ENCODE measurements at places on chromosomes 12 and 14. TPM values are rescaled to one million over a fixed set of nuclear protein-coding genes. Genes with fewer than 3 reads are reported as not detected.
A peak's percentile ranks its signal among the peaks of the same experiment; 100 is the strongest.

GRCh38 chr12:64675795-64676194, 65.5 kb downstream of the RASSF3 start:
- DNase-seq = no peak

DNA sequence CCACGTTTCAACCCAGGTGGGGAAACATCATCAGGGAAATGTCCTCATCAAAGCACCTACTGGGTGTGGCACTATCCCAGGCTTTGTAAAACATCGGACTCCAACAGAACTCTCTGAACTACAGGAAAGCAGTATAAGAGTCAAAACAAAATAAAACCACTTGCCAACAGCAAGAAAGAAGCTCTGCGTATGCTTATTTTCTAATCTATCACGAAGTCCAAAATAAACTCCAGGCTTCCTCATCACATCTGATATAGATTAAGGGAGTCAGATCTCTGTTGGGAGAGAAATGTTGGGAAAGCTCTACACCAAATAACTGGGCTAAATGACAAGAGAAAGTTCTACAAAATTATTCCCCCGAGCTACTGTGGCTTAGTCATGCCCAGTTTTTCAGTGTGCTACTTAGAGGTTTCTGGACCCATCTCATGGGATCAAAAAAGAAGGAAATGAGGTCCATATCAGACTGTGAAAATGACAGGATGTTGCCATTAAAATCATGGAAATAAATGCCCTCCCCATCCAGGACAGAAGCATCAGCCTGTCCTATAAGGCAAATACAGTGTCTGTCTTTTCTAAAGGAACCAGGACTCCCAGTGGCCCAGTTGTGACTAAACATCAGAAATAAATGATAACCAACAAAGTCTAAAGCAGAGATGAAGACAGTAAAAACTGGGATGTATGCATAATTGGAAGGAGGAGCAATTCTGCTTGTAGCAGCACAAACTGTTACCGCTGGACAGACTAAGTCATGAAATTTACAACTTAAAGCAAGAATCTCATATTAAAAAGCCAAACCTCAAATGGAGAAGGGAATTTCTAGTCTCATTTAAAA, 149.5 kb downstream of the STXBP6 start:
- DNase-seq = no peak

DNA sequence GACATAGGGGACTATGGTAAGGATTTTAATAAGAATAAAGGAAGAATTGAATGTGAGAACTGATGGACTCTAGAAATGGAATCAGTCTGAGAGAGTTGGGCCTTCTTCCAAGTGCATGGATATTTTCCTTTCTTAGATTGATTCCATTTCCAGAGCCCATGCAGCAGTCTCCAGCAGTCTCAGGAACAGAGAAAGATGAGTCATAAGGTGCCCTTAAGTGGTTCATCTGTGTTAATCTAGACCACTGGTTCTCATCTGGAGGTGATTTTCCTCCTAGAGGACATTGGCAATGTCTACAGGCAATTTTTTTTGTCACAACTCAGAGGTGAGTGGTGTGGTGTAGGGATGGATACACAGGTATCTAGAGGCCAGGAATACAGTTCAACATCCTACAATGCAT, 25.9 kb downstream of the TRIM9 start:
- peak; percentile 32 for DNase-seq

DNA sequence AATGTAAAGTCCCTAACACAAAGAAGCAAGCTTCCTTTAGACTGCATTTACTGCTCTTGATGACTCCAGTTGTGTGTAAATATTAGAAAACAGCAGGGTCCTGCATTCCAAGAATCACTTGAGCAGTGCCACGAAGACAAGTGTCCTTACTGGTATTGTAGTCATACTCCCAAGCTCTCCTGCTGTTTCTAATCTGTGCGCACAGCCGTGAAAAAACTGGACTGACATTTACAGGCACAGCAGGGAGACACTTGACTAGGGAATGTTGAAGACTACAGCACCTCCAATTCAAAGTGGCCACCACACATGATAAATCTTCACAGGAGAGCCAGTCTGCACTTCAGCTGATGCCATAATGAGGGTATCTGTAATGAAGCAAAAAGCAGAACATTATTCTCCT, 91.4 kb downstream of the VRK1 start:
- no peak for DNase-seq

- no peak for DNase-seq
Observed at GRCh38 chr14:91977884-91978283, 30.4 kb upstream of the FBLN5 start.

DNA sequence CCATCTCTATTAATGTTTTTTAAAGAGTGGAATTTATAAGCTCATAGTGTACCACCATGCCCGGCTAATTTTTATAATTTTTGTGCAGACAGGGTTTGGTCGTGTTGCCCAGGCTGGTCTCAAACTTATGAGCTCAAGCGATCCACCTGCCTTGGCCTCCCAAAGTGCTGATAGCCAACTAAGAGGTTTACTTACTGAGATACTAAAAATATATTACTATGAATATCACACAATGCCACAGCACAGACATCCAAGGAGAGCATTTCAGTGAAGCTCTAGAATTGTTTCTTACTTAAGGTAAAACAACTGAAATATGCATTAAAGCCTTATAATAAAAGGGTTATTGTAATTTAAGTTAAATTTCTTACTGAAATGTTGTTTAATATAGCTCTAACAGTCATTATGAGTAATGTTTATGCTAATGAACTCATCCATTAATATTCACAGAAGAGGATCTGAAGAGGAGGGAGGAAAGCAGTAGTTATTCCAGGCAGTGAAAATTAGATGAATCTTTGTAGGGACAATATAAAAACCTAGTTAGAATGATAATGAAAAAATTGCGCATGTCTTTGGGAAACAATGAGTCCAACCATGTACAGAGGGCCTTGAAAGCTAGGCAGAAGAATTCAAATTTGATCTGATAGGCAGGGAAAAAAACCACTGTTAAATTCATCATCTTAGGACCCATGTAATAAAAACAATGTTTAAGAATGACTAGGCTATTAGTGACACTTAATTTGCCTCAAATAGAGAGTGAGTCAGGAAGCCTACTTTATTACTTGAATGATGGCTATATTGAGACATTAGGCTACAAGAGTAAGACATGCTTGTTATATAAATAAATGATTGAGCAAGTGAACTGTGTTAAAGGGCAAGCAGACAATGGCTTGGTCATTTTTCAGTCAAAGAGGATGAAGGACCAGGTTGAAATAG, 99.2 kb downstream of the SLC41A2 start:
- peak; percentile 79 for DNase-seq

DNAI7 gene
- total RNA-seq = not detected

Measured in renal cortical epithelial cell (primary cell).